ENCODE measurements at places on chromosomes 6 and 20. TPM values are rescaled to one million over a fixed set of nuclear protein-coding genes. Genes with fewer than 3 reads are reported as not detected.

RGS17 gene
- total RNA-seq, result 3.3 TPM

DYNLRB1 gene
- total RNA-seq, result 247 TPM

PHF20 gene
- 34.7 TPM for total RNA-seq

FRK gene
- total RNA-seq, result 3.2 TPM

BPIFB4 gene
- not detected for total RNA-seq

TMEM217 gene
- 0.50 TPM for total RNA-seq

BHLHE23 gene
- not detected for total RNA-seq

PGC gene
- total RNA-seq, result 391 TPM

RAMACL gene
- total RNA-seq, result 1.1 TPM

TRIM38 gene
- total RNA-seq, result 12.0 TPM

AARS2 gene
- 19.4 TPM for total RNA-seq

NR2E1 gene
- not detected for total RNA-seq

ZNF322 gene
- total RNA-seq, result 31.7 TPM

PTGIS gene
- total RNA-seq, result 34.6 TPM

SIGLEC1 gene
- 0.32 TPM for total RNA-seq

SEMG1 gene
- 250 TPM for total RNA-seq

SLC17A3 gene
- total RNA-seq, result not detected

CAP2 gene
- total RNA-seq, result 8.7 TPM

MMS22L gene
- total RNA-seq, result 6.4 TPM

CDH4 gene
- 0.05 TPM for total RNA-seq

SAPCD1 gene
- total RNA-seq, result 1.9 TPM

XKR7 gene
- total RNA-seq, result 0.05 TPM

SMIM13 gene
- 4.4 TPM for total RNA-seq

TAGAP gene
- total RNA-seq, result 4.8 TPM

SLC12A5 gene
- 3.6 TPM for total RNA-seq

FYN gene
- total RNA-seq, result 13.7 TPM

PREP gene
- 54.5 TPM for total RNA-seq

MLIP gene
- total RNA-seq, result 1.9 TPM

APOM gene
- 6.8 TPM for total RNA-seq

OR12D2 gene
- total RNA-seq, result not detected

PPP1R14C gene
- total RNA-seq, result 3.4 TPM

HIVEP2 gene
- 19.3 TPM for total RNA-seq

NSFL1C gene
- 43.0 TPM for total RNA-seq

TRDN gene
- 2.2 TPM for total RNA-seq

TP53TG5 gene
- 0.51 TPM for total RNA-seq
